ENCODE measurements at places on chromosomes 6 and 20. TPM values are rescaled to one million over a fixed set of nuclear protein-coding genes. Genes with fewer than 3 reads are reported as not detected.

- H3K4me1 ChIP-seq, result no peaks in the 10 kb centered on the region
These were observed 125.3 kb downstream of the SYCP2 start for GRCh38 chr20:59807909-59808728.

GRCh38 chr6:136921936-136922684 is at the start of gene SLC35D3:
Gene SLC35D3, plus strand, starts transcription at chr6:136922301. Its CDS starts 128 bp downstream, at chr6:136922429.
- H3K36me3 ChIP-seq, result peaks cover under 1% of the 10 kb centered on the region
- H3K4me1 ChIP-seq, result peaks cover 17% of the 10 kb centered on the region
- DNase-seq, result no peak
- H3K27ac ChIP-seq, result no peak within 1 kb of the TSS
- peaks cover 12% of the 10 kb centered on the region for H3K27me3 ChIP-seq

DNA sequence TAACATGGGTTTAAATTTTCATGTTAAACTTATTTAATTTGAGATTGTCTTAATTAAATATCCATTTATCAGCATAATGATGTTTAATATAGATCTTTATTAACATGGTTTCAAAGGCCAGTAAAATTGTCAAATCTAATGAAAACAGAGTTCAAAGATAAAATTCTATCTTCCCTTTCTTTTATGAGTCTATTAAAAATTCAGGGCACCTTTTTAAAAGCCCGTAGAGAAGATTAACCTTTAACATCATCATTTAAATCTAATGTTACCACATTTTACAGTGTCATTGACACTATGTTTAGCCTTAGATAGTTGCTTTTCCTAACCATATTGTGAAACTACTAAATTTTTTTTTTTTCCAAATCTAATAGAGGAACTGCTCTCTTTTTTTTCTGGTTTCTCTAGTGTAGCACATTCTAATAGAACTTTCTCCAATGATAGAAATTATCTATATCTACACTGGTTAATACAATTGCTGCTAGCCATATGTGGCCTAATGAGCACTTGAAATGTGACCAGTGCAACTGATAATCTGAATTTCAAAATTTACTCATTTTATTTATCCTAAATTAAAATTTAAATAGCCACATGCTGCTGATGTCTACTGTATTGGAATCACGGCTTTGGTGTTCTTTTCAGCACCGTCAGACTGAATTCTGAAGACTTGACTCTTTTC is 410.9 kb downstream of the UTRN start:
- H3K4me1 ChIP-seq, result no peaks in the 10 kb centered on the region
- H3K27me3 ChIP-seq, result no peaks in the 10 kb centered on the region
- no peak for DNase-seq
- no peak overlapping the region for H3K4me3 ChIP-seq
- no peak overlapping the region for H3K27ac ChIP-seq

- no peaks in the 10 kb centered on the region for H3K27me3 ChIP-seq
- no peaks in the 10 kb centered on the region for H3K4me1 ChIP-seq
- DNase-seq, result no peak
- no peak overlapping the region for H3K4me3 ChIP-seq
- H3K36me3 ChIP-seq, result no peaks in the 10 kb centered on the region
These were observed 115.9 kb downstream of the OTOR start for GRCh38 chr20:16864069-16864468.

DNA sequence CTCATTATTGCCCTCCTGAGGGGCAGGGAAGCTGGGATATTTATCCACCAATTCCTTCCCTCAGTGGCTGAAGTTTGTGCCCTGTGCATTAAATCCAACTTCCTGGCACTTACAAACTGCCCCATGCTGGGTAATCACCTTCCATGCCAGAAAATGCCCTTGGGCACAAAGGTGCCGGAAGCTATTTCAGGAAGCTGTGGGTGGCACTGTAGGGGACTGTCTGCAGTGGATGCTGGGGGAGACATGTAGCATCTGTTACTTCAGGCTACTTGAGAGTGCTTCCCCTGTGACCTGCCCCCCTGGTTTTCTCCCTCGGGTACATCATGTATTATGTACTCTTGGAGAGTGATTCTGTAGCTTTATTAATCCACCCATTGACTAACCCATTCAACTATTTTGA is 24.7 kb upstream of the RALGAPA2 start:
- no peaks in the 10 kb centered on the region for H3K27me3 ChIP-seq
- H3K36me3 ChIP-seq, result no peaks in the 10 kb centered on the region
- H3K27ac ChIP-seq, result no peak overlapping the region

GRCh38 chr6:22106961-22107360 is 189.9 kb downstream of the PRL start:
- no peak overlapping the region for H3K27ac ChIP-seq
- DNase-seq, result no peak
- no peak overlapping the region for H3K4me3 ChIP-seq

DNA sequence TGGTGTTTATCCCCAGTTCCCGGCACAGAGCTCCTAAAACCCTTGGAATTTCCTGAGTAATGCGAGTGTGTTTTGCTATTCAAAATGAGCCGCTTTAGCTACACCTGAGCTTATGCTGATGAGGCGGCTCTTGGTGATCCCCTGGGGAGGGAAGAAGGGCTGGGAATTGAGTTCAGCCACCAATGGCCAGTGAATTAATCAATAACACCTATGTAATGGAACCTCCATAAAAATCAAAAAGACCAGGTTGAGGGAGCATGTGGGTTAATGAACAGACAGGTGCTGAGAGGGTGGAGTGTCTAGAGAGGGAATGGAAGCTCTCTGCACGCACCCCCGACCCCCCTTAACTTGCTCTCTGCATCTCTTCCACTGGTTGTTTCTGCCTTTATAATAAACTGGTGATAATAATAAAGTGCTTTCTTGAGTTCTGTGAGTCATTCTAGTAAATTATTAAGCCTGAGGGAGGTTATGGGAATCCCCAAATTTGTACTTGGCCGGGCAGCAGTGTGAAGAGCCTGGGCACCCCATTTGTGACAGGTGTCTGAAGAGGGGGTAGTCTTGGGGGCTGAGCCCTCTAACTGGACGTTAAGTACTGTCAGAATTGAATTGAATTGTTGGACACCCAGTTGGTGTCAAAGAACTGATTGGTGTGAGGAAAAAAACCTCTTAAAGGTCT is 24.6 kb upstream of the SERPINB1 start:
- H3K4me3 ChIP-seq, result no peak overlapping the region
- peak overlapping the region; percentile 37 for H3K27ac ChIP-seq
- no peaks in the 10 kb centered on the region for H3K27me3 ChIP-seq
- DNase-seq, result no peak
- H3K4me1 ChIP-seq, result peaks cover 20% of the 10 kb centered on the region

DNA sequence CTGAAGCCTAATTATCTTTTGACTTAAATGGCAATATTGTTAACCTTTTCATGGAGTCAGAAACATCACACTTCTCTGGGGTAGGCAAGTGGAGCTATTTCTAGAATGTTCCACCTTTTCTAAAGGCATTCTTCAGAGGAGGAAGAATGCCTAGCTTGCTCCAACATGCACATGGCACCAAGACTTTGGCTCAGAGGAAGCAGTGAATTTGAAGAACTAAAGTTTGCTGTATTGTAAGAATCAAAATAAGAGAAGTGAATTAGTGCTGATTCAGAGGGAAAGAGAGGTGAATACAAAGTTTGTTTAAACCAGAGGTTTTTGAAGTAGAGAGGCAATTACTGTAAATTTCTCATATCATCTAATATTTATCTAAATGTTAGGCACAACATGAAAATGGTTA is 92.2 kb downstream of the SOBP start:
- H3K27me3 ChIP-seq, result no peaks in the 10 kb centered on the region
- H3K36me3 ChIP-seq, result no peaks in the 10 kb centered on the region
- H3K4me1 ChIP-seq, result no peaks in the 10 kb centered on the region
- no peak overlapping the region for H3K4me3 ChIP-seq
- DNase-seq, result no peak
- no peak overlapping the region for H3K27ac ChIP-seq

Gene NHLRC1
- 5.2 TPM for polyA plus RNA-seq

Gene SNX9
- polyA plus RNA-seq, result 36.4 TPM

Gene SNAI1
- polyA plus RNA-seq, result 6.9 TPM

Gene ADGB
- polyA plus RNA-seq, result not detected

Gene C6orf141
- not detected for polyA plus RNA-seq

Gene SNAP25
- polyA plus RNA-seq, result 3.5 TPM

Gene BMP2
- polyA plus RNA-seq, result 16.8 TPM

Data from small intestine (tissue), 16 donors.